A549 treated with ZK216348 at 1 μM for 4 hours (cell line): ENCODE measurements at places on chromosomes 11 and 22. TPM values are rescaled to one million over a fixed set of nuclear protein-coding genes. Genes with fewer than 3 reads are reported as not detected.

Gene OR51B5
- 0.47 TPM in 1 of 5 replicates, not detected in the others for total RNA-seq

Gene TREH
- total RNA-seq, result not detected in 5 replicates

Gene SLC17A6
- total RNA-seq, result not detected in 5 replicates

Gene SLC6A5
- not detected in 5 replicates for total RNA-seq

Gene PATE2
- 0.41 TPM in 1 of 5 replicates, not detected in the others for total RNA-seq

Gene CARD16
- total RNA-seq, result not detected in 5 replicates

Gene GTSE1
- 24.7 to 35.3 TPM (median 32.0 TPM) in 5 replicates for total RNA-seq

Gene LRRC32
- total RNA-seq, result 0.08 to 0.30 TPM (median 0.18 TPM) in 5 replicates

Gene TUB
- total RNA-seq, result 5.1 to 7.9 TPM (median 7.5 TPM) in 5 replicates

Gene SCUBE2
- 0.25 to 0.78 TPM (median 0.44 TPM) in 5 replicates for total RNA-seq

Gene P4HA3
- 37.2 to 64.7 TPM (median 49.8 TPM) in 5 replicates for total RNA-seq

Gene OR51D1
- not detected in 5 replicates for total RNA-seq

Gene RIBC2
- 1.7 to 2.8 TPM (median 2.6 TPM) in 5 replicates for total RNA-seq

Gene ACRV1
- not detected in 5 replicates for total RNA-seq

Gene E2F8
- total RNA-seq, result 5.9 to 7.3 TPM (median 6.1 TPM) in 5 replicates

Gene KDM4D
- 0.38 to 0.53 TPM (median 0.39 TPM) in 5 replicates for total RNA-seq

Gene MMP8
- total RNA-seq, result not detected in 5 replicates

Gene SYT8
- total RNA-seq, result 0.41 to 0.51 TPM in 2 of 5 replicates, not detected in the others

Gene CCDC89
- total RNA-seq, result not detected in 5 replicates

Gene CCND1
- 157 to 270 TPM (median 221 TPM) in 5 replicates for total RNA-seq

Gene PLEKHB1
- total RNA-seq, result 0.48 to 1.4 TPM (median 1.1 TPM) in 5 replicates
